Dorsolateral prefrontal cortex (tissue), 122 donors: ENCODE measurements at places on chromosomes 3 and 15. TPM values are rescaled to one million over a fixed set of nuclear protein-coding genes. Genes with fewer than 3 reads are reported as not detected.

IL12A gene
- total RNA-seq = 1.5 TPM

ACKR4 gene
- 0.30 TPM for total RNA-seq

SLCO3A1 gene
- 53.3 TPM for total RNA-seq

SH2D7 gene
- not detected for total RNA-seq

CD96 gene
- total RNA-seq = not detected

CCDC39 gene
- 2.4 TPM for total RNA-seq

ARIH1 gene
- 198 TPM for total RNA-seq

TTLL13 gene
- 1.9 TPM for total RNA-seq

OR5H15 gene
- total RNA-seq = not detected

PODXL2 gene
- 64.2 TPM for total RNA-seq

CPLX3 gene
- 4.7 TPM for total RNA-seq

ZWILCH gene
- 10.4 TPM for total RNA-seq

POLQ gene
- 2.0 TPM for total RNA-seq

KNG1 gene
- 1.1 TPM for total RNA-seq

LRRN1 gene
- 30.6 TPM for total RNA-seq

ANKRD34C gene
- 4.1 TPM for total RNA-seq

GRK7 gene
- total RNA-seq = not detected

IGDCC3 gene
- 4.9 TPM for total RNA-seq

CCR8 gene
- total RNA-seq = not detected

SLC24A5 gene
- total RNA-seq = not detected

XCR1 gene
- not detected for total RNA-seq

SLC9C1 gene
- not detected for total RNA-seq

SLC26A6 gene
- total RNA-seq = 15.7 TPM

MAPKAPK3 gene
- 13.5 TPM for total RNA-seq

PATL2 gene
- 0.88 TPM for total RNA-seq

SLC33A1 gene
- 27.0 TPM for total RNA-seq

DOCK3 gene
- total RNA-seq = 111 TPM

LMAN1L gene
- total RNA-seq = 3.3 TPM

DPPA4 gene
- total RNA-seq = not detected
